ENCODE measurements at places on chromosomes 11 and 22.

DNA sequence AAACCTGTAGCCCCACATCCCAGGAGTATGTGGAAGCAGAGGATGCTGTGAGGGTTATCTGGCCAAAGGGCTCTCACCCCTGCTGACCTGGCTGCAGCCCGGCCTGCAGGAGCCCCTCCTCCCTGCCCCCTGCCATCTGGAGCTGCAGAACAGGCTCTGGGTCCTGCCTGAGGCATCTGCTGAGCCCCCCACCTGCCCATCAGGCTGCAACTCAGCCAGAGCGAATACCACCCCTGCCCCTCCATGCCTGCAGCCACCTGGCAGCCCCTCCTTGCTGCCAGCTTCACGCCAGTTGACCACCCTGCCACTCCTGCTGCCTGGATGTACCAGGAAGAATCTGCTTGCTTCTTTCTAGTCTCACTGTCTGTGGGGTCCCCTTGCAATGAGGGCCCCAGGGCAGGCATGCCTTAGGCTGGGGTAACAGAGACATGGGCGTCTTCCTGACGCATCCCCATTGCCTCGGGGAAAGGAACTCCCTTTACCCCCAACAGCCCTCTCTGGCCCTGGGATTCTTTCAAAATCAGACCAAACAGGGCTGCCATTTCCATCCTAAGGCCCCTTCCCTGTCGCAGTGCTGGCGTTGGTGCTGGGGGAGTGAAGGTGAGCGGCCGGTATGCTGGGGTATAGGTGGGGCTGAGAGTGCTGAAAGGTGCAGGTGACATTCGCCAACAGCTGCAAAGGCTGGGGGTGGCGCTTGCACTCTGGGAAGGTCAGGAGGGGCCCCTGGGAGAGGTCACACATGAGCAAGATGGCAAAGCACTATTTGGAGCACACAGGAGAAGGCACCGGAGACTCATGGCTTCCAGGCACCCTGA lies 1334.6 kb downstream of the TBC1D22A start:
- DNase-seq: no peak

GRCh38 chr11:17599460-17599925 lies 52.4 kb downstream of the OTOG start:
- DNase-seq: no peak

DNA sequence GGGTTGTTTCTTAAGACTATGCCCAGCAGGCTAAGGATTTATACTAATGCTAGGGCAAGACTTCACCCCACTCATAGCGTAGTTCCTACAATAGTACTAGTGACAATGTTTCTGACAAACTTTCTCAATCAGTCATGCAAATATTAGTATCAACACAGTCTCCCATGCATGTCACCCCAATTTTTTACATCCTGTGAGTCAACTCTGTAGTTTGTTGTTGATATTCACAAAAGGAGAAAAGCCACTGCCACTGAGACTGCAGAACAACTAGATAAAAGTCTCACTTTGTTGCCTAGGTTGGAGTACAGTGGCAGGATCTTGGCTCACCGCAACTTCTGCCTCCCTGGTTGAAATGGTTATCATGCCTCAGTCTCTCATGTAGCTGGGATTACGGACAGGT lies 155.2 kb downstream of the RBFOX2 start:
- DNase-seq: no peak

DNA sequence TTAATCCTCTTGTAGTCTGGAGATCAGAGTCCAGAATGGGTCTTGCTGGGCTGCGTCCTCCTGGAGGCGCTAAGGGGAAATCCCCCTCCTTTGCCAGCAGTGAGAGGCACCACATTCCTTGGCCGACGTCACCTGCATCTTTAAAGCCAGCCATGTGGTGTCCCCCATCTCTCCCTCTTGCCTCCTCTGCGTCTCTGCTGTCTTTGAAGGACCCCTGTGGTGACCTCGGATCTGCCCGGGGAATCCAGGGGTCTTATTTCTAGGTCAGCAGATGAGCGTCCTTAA lies 27.2 kb upstream of the PARVB start:
- DNase-seq: no peak

DNA sequence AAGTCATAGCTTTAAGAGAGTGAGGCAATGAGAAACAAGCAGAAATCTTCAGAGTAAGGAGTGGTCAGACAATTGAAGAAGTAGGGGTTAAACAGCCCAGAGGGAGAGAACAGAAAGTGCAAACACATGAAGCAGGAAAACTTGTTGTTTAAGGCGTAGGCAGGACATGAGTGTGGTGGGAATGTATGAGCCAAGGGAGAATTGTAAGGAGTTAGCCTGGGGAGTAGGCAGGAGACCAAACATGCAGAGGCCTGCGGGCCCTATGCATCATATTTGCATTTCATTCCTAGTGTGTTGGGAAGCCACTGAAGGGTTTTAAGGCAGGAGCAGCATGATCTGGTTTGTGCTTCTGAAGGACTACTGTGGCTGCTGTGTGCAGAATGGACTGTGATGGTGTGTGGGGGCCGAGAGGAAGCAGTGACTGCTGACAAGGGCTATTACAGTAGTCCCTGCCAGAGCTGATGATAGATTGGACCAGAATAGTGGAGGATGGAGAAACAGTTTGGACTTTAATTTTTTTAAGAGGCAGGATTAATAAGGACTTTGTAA lies 179.9 kb upstream of the C11orf87 start:
- no peak for DNase-seq

- no peak for DNase-seq
Measured at GRCh38 chr22:36940676-36941075, 27.2 kb downstream of the CSF2RB start.

GRCh38 chr22:37601203-37601539 lies 7.5 kb upstream of the GGA1 start:
- no peak for DNase-seq

DNA sequence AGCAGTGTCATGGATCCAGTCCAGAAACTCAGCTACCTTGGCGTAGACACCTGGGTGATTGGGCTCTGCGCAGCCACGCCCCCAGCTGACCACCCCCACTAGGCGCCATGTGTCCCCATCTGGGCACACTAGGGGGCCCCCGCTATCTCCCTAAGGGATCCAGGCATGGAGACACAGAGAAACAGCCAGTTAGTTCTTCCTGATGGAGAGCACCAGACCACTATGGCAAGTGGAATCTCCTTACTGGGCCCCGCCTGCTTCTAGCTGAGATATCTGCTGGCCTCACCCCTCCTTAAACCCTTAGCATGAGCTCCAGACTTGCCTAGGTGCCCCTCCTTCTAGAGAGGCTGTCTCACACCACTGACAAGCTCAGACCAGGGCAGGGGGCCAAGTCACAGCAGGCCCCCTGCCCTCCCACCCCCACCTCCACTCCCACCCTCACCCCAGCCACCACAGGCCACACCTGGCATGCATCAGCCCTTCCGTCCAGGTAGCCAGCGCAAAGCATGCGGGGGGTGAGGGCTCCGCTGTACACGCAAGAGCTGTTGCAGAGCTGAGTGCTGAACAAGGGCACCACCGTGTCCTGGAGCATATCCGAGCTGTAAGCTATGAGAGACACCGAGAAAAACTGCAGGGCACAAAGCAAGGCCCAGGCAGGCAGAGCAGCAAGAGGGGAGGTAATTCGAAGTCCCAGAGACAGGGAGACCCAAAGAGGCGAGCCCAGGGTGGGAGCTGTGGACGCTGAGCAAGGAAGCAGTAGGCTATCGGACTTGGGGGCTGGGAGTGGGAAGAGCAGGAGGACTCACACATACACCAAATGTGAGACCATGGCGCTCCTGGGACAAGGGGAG lies 16.1 kb downstream of the TMPRSS5 start:
- no peak for DNase-seq

GRCh38 chr11:74672956-74673692 lies 58.1 kb downstream of the CHRDL2 start:
- no peak for DNase-seq

GRCh38 chr22:30650508-30651116 lies 15.0 kb downstream of the SLC35E4 start:
- DNase-seq: no peak

DNA sequence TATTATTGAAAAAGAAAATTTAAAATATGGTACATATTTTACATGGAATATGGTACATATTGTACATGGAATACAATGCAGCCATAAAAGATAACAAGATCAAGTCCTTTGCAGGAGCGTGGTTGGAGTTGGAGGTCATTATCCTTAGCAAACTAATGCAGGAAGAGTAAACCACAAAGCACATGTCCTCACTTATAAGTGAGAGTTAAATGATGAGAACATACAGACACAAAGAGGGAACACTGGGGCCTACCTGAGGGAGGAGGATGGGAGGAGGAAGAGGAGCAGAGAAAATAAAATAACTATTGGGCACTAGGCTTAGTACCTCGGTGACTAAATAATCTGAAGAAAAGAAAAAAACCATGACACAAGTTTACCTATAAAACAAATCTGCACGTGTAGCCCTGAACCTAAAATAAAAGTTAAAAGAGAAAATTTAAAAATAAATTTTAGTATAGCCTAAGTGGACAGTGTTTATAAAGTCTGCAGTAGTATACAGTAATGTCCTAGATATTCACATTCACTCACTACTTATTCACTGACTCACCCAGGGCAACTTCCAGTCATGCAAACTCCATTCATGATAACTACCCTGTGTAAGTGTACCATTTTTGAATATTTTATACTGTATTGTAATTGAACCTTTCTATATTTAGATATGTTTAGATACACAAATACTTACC lies 204.4 kb downstream of the FAM76B start:
- no peak for DNase-seq

DNA sequence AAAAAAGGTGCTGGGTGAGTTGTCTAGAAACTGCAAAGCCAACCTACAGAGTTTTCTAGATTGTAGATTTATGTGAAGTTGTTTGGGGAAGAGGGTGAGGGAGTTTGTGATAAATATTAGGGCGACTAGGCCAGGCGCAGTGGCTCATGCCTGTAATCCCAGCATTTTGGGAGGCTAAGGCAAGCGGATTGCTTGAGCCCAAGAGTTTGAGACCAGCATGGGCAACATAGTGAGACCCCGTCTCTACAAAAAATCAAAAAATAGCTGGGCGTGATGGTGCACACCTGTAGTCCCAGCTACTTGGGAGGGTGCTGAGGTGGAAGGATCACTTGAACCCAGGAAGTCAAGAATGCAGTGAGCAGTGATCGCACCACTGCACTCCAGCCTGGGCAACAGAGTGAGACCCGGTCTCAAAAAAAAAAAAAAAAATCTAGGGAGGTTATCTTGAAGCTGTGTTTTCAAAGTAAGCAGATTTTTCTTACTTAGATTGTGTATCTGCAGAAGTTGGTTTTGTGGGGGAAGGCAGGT lies 844 bp downstream of the APOL6 start:
- no peak for DNase-seq

GRCh38 chr11:70066628-70067027 lies 11.5 kb upstream of the ANO1 start:
- DNase-seq: no peak

- DNase-seq: no peak
Measured at GRCh38 chr11:96288915-96289314, 54.1 kb downstream of the MAML2 start.

DNA sequence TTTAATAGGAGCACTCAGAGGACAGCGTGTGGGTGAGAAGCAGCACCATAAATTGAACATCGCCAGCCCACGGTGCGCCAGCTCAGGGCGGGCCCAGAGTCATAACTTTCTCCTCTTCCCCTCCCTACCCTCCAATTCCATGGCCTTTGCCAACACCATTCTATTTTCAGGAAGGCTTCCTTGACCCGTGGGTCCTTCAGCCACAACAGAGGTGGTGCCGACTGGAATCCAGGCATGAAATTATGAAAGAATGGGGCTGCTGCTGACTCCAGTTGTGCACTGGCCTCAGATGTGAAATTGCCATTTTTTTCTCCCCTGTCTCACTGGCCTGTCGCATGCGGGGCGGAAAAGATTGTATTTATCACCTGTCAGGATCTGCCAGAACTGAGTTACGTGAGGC lies 345.9 kb downstream of the MIAT start:
- DNase-seq: no peak

DNA sequence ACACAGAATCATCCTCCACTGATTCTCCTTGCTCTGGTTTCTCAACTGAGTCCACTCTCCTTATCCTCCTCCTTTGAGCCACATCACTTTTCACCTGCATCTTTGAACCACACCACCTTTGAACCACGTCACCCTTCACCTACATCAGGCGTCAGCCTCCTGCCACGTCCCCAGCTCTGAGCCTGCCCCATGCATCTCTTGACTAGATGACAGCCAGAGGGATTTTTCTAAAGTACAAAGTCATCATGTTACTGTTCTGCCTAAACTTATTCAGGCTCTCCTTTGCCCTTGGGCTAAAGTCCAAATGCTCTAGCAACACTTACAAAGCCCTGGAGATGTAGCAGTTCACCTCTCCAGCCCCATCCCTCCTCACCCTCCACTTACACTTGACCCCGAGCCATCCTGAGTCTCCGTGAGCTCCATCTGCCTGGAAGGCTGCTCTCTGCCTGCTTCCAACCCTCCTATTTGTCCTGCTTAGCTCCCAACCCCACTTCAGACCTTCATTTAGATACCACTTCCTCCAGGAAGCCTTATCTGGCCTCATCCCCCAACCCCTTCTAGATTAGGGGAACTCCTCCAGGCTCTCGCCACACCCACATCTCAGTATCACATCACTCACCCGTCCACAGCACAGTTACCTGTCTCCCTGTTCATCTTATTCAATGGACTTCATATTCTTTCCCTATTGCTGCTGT lies 3.7 kb upstream of the MS4A10 start:
- DNase-seq: no peak

GRCh38 chr11:35063488-35063931 lies 75.5 kb upstream of the CD44 start:
- no peak for DNase-seq
